ENCODE measurements at places on chromosomes 5 and 9.
A peak's percentile ranks its signal among the peaks of the same experiment; 100 is the strongest.

DNA sequence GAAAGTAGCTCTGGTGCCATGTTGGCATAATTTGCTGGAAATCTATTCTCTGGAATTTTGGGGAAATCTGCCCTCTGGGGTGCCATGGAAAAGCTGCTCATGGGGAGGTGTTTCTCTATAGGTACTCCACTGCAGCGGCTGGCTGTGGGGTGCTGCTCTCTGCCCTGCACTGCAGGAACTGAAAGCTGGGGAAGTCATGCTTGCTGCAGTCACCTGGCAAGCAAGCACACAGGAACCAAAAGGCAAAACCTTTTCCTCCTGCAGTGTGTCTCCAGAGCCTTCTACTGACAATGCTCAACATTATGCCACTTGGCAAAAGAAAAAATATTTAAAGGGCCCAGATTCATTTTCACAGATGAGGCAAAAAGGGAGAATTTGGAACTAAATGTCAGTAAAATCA, 25.8 kb upstream of the CARNMT1 start:
- DNase-seq, result no peak

DNA sequence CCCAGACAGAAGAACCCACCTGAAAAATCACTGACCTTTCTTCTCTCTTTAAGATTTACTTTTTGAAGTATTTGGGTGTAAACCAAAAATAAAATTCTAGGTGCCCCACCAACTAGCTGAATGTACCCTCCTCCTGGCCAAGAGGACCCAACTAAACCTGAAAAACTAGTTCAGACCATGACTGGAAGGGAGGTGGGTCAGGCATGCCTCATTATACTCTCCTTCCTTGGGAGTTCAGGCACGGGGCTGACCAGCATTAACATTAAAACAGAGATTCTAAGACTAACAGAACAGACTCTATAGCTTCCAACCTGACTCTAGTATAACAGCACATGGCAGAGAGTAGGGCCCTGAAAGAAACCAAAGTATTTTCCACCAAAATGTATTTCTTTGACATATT, 61.4 kb downstream of the CERT1 start:
- no peak for DNase-seq

- no peak for DNase-seq
Measured at GRCh38 chr5:105670596-105670995, 2000.1 kb downstream of the EFNA5 start.

DNA sequence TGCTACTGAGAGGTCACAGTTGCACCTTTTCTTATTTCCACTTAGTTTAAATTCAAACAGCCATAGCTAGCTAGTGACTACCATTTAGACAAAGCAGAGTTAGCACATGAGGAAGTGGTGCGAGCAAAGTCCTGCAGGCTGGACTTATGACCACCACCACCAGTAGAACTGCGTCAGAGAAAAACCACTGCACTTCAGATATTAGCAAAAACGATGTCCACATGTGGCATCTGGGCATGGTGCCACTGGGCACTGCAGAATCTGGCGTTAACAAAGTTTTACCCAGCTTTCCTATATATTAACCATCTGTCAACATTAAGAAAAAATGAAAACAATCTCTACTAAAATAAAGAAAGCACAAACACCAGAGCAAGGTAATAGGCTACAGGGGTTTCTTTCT, 80.1 kb downstream of the SPTLC1 start:
- no peak for DNase-seq

DNA sequence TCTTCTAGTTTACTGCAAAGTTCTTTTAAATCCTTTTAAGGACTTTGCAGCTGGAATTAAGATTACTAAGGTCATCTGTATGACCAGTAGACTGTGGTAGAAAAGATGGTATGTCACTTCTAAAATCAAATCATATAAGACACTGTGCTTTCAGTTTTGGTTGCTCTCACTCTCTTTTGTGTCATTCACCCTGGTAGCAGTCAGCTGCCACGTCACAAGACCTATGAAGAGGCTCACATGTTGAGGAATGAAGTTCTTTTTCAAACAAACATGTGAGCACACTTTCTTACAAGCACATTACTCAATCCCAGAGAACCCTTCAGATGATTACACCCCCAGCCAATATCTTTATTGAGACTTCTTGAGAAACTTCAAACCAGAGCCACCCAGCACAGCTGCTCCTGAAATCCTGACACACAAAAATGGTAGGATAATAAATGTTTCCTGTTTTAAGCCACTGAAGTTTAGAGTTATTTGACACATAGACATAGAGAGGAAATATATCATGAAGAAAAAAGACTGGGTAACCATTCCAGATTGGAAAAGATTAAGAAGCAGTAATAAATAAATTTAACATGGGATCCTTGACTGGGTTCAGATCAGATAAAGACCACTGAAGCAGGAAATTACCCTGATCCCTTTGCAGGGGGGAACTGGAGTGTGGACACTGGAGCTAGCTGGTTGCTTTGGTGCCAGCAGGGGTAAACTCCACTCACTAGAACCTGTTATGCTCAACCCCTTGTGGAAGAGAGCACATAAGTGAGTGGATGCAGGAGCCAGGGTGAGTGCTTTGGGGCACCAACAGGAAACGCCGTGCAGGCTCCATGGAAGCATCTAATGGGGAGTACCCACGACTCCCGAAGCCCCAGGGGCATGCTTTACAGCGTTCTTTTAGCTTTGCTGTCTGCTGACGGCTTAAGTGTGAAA, 64.1 kb downstream of the SLCO4C1 start:
- DNase-seq, result no peak

GRCh38 chr5:7181841-7182240, 214.1 kb upstream of the ADCY2 start:
- no peak for DNase-seq

DNA sequence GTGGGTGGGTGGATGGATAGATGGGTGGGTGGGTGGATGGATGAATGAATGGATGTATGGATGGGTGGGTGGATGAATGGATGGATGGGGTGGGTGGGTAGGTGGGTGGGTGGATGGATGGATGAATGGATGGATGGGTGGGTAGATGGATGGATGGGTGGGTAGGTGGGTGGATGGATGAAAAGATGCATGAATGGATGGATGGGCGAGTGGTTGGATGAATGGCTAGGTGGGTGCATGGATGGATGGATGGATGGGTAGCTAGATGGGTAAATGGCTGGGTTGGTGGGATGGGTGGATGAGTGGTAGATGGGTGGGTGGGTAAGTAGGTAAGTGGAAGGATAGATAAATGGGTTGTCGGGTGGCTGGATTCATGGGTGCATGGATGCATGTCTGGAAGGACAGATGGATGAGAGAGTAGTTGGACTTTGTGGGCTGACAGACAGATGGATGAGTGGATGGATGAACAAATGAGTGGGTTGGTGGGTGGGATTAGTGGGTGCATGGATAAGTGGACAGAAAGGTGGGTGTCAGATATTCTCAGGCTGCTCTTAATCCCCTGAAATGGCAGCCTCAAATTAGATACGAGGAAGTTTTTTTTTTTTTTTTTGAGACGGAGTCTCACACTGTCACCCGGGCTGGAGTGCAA, 100.8 kb upstream of the SARDH start:
- DNase-seq, result no peak

GRCh38 chr5:59813761-59814536, 79.6 kb downstream of the PDE4D start:
- peak; percentile 41 for DNase-seq

GRCh38 chr5:96338624-96339415, 94.2 kb downstream of the PCSK1 start:
- DNase-seq, result no peak

GRCh38 chr9:74865177-74865576, 22.5 kb downstream of the TRPM6 start:
- DNase-seq, result no peak

Data from D341Med (cell line).